ENCODE measurements at places on chromosomes 12 and 14.
A peak's percentile ranks its signal among the peaks of the same experiment; 100 is the strongest.

DNA sequence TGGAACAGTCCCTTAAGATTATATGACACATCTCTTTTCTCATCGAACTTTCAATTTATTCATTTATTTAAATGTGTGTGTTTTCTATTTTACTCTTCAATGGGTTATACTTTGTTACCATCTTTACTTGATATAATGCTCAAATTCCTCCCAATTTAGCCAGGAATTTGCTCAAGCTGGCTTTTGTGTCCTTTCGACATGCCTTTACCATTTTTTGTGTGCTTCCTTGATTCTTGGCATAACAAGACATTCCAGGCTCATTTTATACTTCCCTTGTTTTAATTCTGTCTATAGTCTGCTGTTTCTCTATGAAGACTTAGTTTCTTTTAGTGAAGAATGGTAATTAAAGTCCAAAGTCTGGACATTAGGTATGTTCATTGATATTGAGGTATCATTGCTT is 315.8 kb downstream of the AEBP2 start:
- DNase-seq: no peak

GRCh38 chr12:66786531-66787308 is 107.8 kb upstream of the GRIP1 start:
- DNase-seq: no peak

DNA sequence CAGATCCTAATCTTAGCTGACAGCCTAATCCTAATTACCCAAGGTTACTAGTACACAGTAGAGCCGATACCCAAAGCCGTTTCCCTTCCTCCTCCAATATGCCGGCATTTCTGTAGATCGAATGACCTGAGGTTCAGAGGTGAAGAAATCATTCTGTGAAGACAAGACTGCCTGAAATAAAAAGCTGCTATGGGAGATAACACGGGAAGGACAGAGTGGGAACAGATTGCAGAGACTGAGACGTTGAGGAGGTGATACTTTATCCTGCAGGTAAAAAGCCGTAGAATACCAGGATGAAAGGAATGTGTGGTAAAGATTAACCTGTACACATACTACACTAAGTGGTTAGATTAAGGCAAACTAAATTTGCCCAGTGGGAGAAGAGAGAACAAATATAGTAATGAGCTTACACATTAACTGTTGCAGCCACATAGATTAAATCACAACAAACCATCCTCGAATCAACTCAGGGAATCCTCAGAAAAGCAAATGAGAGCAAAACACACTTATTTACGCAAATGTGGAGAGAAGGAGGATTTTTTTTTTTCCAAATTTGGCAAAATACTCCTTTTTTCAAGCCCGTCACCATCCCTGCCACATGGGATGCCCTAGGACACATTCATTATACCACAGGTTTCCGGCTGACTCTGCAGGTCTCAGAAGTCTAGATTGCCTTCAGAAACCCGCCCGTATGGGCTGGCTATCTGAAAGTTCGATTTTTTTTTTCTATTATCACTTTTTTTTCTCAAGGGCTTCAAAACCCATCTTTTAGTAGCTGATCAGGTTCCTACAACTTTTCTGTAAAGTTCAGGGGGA is 188.0 kb downstream of the TTC8 start:
- no peak for DNase-seq

GRCh38 chr14:22391908-22392565 is 197.0 kb downstream of the DAD1 start:
- peak; percentile 81 for DNase-seq

GRCh38 chr14:30283822-30284446 is 275.0 kb upstream of the G2E3 start:
- DNase-seq: peak; percentile 67

GRCh38 chr12:106135075-106135474 is 3.7 kb downstream of the NUAK1 start:
- DNase-seq: no peak

DNA sequence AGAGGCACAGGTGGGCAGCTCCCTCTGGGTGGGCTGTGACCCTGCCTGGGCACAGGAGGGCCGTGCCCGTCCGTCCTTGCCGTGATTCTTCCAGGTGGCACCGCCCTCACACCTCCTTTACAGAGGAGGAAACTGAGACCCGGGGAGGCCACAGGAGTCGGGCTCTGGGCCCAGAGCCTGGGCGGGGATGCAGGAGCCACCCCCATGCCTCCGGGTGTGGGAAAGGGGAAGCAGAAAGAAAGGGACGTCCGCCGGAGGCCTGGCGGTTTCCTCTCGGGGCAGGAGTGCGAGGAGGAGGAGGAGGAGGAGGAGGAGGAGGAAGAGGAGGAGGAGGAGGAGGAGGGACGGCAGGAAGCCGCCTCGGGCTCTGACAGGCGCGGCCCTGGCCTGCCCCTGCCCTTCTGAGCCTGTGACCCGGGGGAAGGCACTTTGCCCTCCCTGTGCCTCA is 23.0 kb downstream of the SH2B3 start:
- DNase-seq: no peak

DNA sequence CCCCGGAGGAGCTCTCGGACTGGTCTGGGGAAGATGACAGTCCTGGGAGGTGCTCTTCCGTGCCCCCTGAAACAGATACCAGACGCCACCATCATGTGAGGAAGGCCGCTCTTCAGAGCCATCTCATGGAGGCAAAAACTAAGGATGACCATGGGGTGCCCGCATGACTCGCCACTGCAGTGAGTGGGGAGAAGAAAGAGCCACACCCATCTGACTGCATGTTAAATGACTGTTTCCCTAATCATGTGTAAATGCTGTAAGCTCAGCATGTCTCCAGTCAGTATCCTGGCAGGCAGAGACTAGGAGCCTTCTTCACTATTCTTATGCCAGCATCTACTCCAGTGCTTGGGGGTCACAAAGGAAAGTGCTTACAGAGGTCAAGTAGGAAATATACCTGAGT is 4.0 kb downstream of the STON2 start:
- DNase-seq: no peak

DNA sequence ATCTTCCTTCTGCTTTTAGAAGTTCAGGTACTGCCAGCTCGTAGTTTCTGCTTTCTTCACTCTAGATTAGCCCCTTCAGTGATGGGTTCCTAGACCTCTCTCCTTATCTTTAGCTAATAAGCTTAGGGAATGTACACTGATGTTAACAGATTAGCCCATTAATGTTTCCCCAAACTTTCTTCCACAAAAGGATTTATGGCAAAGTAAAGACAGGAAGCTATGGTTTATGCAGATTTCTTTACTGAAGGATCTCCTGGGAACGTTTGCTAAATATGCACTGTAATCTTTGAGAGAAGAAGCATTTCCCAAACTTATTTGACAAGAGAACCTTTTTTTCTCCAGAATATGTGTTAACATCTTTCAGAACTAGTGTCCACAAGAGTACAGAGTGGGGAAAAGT is 4.2 kb downstream of the SOCS4 start:
- DNase-seq: peak; percentile 13

GRCh38 chr12:1830401-1830845 is 10.1 kb downstream of the LRTM2 start:
- no peak for DNase-seq

DNA sequence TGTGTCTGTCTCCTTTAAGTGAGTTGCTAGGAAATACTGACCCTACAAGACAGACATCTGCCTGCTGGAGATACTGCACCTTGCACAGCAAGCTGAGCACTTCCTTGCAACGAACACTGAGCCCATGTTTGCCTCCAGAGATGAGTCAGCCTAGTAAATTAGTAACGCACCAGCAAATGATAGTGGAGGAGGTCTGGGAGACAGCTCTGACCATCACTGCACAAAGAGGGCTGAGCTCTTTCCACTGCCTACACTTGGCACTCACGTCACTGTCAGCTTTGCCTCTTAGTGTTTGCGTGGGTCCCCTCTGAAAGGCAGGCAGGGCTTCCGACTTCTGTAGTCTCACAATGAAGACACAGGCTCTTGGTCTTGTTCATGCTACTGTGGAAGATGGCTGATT is 109.0 kb downstream of the APAF1 start:
- peak; percentile 50 for DNase-seq

- peak; percentile 73 for DNase-seq
These were observed 48.7 kb upstream of the LALBA start for GRCh38 chr12:48618541-48618940.

DNA sequence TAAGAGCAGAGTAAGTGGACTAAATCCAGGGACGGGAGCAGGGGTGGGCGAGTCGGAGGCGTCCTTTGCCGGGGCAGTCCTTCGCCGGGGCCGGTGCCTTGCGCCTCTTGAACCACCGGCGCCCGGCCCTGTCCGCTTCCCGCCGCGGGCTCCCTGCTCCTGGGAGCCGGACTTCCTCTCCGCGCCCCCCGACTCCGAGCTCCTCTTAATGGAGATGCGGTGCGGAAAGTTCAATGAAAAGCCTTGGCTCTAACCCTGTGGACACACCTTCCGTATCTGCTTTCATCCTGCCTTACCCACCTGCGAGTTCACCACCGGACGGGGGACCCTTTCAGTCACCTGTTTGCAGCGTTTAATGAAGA is 412 bp downstream of the FGFR1OP2 start:
- DNase-seq: no peak

- DNase-seq: no peak
These were observed 16.8 kb upstream of the CACNA2D4 start for GRCh38 chr12:1935242-1935641.

DNA sequence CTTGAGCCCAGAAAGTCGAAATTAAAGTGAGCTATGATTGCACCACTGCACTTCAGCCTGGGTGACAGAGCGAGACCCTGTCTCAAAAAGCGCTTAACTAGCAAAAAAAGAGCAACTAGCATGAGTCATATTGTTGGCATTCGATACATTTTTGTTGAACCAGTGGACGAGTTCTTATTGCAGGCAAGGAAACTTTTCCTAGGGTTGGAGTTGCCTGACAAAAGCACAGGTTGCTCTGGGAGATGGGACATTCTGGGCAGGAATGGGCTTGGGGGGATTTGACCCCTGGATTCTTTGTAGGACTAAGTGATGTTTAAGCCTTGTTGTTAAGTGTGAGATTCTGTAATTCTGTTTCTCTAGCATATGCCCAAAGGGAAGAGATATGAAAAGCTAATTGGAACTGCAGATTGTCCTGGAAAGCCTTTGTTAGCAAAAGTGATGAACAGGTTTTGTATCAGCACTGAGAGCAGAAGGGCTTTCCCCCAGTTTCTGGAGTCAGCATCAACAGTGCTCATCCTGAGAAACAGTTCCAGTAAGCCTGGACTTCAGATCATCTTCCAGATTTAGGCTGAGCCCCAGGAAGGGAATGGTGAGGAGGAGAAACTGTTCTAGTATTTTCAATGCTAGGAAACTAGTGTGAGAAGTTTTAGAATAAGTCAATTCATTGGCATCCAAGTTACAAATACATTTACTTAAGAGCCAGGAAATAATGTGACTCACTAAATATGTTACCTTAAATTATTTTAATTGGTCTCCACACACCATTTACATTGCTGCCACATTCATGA is 123.1 kb downstream of the SRGAP1 start:
- peak; percentile 70 for DNase-seq

DNA sequence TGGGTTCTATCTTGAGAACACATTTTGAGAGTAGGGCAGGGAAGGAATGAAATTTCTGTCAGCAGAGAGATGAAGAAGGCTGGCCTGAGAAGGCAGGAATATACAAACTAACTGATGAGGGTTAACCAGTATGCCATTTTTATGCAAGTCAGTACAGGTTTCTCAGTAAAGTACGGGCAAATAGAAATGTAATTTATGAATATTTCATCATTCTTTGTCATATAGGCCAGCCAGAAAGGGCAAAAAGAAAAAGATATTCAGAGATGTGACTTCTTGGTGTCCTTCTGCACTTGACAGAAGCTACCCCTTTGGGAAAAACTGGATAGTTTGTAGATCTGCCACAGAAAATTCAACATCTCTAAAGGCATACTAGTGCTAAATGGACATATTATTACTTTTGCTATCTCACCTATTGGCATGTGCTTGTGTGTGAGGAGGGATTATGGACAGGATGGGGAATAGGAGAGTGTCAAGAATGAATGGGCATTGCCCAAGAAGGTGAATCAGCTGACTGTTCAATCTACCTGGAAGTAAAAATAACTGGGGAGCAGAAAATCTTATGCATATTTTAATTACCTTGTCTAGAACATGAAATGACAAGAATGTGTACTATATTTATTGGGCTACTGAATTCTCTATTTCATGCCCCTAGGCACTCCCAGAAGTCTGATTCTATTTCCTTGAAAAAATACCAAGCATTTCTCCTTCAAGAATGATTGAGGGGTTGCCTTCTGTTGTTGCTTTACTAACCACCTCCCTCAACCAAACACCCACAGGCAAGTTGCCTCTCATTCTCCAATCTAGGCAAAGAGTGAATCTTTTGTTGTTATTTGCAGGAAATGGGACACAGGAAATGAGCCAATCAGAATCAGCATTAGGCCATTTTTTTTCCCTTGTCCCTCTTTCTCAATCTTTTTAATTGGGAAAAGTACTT is 175.1 kb upstream of the SLC38A2 start:
- peak; percentile 32 for DNase-seq

DNA sequence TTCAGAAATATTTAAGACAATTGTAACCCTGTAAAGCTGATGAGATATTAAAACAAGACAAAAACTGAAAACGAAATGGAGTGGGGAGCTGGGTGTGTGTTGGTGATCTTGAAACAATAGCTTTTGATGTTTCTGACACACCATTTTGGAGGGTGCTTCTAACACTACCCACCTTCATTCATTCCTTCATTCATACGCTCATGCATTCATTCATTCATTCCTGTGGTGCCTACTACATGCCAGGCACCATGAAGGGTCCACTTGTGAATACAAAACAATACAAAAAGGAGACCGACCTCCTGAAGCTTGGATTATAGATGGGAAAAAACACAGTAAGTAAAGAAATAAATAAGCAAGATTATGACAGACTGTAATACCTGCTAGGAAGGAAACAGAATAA is 60.5 kb downstream of the FOXN3 start:
- no peak for DNase-seq

- peak; percentile 15 for DNase-seq
These were observed 15.6 kb upstream of the MCRS1 start for GRCh38 chr12:49583366-49584094.

DNA sequence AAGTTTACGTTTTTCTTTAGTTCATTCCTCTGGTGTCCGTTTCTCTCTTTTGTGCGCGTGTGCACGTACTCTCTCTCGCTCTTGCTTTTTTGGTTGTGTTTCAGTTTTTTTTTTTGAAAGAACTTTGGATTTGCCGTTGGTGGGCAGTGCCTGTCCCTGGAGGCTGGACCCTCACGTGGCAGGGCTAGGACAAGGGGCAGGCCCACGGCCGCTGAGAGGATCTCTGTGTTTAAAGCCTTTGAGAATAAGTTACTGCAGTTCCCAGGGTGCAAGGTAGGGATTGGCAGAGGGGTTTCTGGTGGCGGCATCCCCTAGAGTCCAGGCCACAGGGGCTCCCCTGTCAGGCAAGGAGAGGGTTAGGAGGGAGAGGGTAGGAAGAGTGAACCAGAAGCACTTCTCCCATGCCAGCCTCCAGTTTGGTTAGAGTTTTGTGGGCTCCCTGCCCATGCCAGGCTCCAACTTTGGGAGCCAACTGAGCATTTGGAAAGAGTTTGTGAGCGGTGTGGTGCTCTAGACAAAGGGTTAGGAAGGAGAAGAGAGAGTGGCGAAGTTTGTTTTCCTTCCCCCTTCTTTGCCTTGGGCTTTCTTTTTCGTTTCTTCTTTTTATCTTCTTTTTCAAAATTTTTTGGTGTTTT is 30.5 kb downstream of the ZFHX2 start:
- DNase-seq: no peak

All from iris pigment epithelial cell (primary cell).